Stimulated activated CD8-positive, alpha-beta memory T cell treated with anti-CD3 and anti-CD28 coated beads, Interleukin-4, amount 100 ng/mL, for 1 hour (primary cell): ENCODE measurements at places on chromosomes 11 and 22.

DNA sequence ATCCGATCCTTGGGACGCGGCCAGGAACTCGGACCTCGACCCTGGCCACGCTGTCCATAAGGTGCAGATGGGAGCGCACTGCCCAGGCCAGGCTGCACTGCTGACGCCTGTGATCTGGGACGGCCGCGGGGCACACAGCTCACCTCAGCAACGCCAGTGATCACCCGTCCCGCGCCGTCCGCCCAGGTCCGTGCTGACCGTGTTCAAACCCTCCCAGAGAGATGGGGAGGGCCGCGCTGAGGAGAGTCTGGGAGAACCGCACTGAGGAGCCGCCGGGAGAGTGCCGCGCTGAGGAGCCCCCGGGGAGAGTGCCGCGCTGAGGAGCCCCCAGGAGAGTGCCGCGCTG, 636 bp downstream of the KCNQ1OT1 start:
- no peak for DNase-seq

- no peak for DNase-seq
Observed at GRCh38 chr11:122439866-122440810, 215.4 kb upstream of the UBASH3B start.

DNA sequence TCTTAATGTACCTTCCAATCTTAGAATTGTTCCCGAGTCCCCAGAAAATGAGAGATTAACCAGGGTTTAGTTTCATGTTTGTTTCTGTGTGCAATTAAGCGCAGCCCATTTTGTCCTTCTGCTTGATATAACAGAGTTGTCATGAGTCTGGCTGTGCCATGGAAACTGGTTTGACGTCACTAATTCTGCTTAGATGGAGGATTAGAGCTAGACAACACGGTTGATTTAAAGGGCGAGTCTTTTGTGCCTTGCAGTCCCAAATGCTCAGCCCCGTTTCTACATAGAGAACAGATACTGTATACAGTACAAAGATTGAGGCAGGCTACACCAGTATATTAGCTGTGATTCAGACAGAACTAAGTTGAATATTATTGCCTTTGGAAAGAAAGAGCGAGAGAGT, 45.5 kb upstream of the ALKBH3 start:
- DNase-seq = no peak

DNA sequence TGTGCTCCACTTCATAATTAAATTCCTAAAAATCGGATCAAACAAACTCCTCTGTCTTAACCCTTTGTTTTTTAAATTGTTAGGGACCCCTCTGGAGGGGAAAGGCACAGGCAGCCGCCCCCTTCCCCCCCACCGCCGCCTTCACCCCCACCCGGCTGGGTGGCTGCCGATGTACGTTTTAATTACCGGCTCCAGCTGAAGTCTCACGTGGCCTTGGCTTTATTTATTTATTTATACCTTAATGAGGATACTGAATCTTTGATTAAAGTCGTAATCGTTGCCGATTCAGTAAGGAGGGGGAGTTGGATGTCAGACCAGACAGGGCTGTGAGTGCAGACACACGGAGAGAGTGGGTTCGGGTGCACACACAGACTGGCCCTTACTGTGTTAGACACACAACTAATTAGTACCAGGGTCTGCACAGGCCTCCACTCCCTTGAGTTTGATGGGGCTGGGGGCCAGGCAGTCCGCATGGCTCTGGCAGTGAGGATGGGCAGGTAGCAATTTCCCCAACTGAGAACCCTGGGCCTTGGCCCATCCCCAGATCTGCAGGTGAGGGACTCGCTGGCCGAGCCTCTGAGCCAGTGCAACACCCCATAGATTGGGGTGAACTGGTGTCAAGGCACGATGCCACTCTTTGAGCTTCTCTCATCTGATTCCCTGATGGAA, 51.3 kb upstream of the NNMT start:
- no peak for DNase-seq

DNA sequence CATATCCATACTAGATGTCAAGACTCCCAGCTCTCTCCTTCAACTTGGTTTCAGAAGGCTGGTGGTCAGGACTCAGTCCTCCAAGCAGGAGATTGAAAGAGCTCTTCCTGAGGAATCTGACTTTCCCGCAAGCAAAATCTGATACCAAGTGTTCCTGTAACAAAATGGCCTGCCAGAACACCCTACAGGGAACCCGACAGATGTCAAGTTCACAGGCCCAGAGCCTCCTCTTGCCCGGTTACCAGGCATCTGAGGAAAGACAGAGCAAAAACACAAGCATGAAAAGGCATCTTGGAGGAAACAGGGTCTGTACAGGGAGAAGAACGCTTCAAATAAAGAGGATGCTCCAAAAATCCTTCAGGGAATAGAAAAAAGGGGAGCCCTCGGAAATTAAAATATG, 8.7 kb upstream of the KCNJ5 start:
- DNase-seq = no peak

GRCh38 chr11:11263238-11264005, 89.6 kb downstream of the CSNK2A3 start:
- no peak for DNase-seq

DNA sequence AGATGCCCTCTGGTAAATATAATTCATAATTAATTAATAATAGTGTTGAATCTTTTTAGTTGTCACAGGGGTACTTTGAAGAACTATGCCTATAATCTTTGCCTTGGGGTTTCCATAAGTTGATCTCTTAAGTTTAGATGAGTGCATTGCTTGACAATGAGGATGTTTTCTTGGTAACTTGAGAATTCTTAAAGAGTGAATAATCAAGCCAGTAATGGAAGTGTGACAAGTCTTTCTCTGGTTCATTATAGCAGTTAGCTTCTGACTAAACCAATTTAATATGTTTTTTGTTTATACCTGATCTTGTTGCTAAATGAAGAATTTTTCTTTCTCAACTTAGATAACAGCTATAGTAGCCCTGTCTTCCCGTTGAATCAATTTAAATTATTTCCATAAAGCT, 46.2 kb downstream of the ATXN10 start:
- no peak for DNase-seq

- DNase-seq = no peak
Observed at GRCh38 chr11:34065505-34066203, 14.1 kb downstream of the CAPRIN1 start.

GRCh38 chr11:62400760-62401159, 18.1 kb upstream of the SCGB1A1 start:
- DNase-seq = no peak

DNA sequence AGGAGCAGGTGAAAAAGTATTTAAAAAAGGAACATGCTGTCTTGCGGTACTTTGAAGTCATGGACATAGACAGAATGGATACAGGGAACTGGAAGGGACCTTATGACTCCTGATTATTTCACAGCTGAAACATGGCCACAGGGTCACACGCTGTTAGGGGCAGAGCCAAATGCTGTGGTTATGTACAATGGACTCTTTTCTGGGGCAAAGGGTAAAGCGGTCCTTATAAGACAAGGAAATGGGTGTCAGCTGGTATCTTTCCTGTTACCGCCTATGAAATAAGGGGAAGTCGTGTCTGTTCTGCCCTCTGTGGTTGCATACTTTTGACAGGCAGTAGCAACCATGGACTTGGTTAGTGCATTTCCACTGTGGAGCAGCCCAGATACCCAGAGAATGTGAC, 12.8 kb upstream of the ST14 start:
- no peak for DNase-seq

DNA sequence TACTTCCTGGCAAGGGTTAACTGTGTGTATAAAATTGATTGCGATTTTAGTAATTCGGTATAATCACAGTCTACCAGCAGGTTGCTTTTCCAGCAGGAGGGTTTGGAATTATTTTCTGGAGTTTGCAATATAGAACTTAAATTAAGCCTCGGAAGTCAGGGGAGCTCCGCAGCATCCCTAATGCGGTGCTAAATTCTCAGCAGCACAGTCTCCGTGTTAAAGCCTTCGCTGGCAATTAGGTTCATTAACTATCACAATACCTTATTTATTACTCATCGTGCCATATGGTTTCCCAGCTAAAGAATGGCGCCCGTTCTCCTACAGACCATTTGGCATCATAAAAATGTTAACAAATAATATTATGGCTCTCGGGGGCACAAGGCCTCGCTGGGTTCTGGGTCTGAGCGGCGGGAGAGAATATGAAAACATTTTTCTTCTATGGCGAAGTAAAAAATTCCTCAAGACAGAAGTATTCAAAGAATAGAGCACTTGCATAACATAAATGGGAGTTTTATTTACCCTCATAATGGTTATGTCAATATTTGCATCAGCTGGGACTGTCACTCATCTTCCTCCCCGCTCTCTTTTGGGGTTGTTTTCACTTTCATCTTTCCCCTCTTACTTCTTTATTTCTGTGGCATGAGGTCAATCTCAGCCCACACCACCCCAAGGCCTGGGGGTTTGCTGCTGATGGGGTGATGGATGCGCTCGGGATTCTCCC, 28.1 kb upstream of the ZBTB16 start:
- DNase-seq = no peak

DNA sequence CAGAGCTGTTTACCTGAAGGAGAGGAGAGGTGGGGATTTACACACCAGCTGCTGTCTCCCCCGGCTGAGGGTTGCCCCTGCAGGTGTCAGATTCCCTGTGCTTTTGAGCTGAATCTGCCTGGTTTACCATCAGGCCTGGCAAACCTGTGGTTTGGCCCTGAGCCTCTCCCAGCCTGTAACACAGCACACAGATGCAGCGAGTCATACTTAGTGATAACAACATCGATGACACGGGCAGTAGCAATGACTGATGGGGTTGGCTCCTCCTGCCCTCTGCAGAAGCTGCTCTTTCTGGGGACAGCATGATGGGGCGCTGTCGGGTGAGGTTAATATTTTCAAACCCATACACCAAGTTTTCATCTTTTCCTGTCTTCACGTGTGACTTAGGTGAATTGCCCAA, 380.0 kb upstream of the B3GAT1 start:
- DNase-seq = no peak

GRCh38 chr11:8646873-8647272, 35.6 kb downstream of the TRIM66 start:
- DNase-seq = no peak

GRCh38 chr11:134159652-134160051, 64.1 kb downstream of the NCAPD3 start:
- no peak for DNase-seq

DNA sequence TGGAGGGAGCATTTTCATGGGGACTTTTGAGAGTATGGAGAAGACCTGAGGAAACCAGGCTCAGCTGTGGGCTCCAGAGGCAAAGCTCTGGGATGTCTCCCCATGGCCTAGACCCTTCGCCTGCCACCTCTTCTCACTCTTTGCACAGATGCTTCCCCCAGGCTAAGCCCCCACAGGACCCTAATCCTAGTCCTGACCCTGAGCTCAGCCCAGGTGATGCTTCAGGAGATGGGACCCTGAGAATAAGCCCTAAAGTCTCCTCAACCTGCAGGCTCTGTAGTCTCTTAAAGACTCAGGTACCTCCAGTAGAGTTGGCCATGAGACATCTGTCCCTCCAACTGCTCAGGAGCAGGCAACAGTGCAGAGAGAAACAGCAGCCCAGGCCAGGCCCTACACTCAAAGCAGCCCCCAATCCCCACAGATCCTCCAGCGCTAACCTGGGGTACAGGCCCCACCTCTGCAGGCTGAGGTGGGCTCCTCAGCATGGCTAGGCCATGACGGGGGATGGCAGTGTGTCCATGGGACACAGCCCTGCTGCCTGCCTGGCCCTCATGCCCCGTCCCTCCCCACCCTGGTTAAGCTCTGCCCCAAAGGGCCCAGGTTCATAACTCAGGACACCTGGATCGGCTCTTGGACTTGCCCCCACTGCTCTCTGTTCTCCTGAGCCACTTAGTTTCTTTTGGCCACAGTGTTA, 39.4 kb downstream of the GGTLC2 start:
- DNase-seq = no peak

- DNase-seq = no peak
Observed at GRCh38 chr11:119147604-119148333, 1.1 kb upstream of the ABCG4 start.

DNA sequence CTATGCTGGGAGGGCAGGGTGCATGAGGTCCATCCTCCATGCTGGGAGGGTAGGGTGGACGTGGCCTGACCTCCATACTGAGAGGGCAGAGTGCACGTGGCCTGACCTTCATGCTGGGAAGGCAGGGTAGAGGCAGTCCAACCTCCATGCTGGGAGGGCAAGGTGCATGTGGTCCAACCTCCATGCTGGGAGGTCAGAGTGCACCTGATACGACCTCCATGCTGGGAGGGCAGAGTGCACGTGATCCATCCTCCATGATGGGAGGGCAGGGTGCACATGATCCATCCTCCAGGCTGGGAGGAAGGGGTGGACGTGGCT, 622.2 kb downstream of the BRD1 start:
- DNase-seq = no peak

DNA sequence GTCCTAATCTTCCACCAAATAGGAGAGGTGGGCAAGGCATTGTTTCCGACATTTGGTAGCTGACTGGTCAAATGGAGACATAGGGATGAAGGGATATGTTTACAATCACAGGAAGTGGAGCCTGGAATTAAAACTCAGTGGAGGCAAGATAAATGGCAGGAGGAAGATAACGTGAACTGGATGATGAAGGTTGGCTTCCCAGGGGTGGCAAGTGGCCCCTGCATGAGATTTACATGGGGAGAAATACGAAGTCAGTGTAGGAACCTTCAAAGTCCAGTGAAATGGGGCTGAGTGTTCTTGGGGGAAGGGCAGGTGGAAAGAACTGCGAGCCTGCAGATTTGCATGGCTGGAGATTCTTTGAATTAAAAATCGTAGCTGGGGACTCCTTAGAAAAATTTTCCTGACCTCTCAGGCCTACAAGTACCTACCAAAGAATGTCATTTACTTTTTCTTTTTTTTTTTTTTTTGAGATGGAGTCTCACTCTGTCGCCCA, 724 bp upstream of the FOXRED2 start:
- no peak for DNase-seq

DNA sequence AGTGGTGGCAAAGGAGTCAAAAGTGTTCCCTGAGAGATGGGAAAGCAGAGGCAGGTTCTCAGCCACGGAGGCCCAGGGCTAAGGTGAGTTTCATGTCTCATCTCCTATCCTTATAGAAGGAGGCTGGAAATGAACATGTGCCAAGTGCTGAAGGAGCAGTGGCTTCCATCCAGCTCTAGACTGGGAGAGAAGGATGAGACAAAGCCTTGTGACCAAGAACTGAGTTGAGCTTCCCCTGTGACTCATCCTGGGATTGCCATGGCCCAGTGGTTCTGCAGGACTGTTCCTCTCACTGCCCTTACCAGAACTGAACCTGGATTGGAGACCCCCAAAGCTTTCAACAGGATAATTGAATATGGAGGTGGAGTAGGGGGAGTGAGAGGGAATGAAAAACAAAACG, 16.7 kb upstream of the OR9Q1 start:
- DNase-seq = no peak

DNA sequence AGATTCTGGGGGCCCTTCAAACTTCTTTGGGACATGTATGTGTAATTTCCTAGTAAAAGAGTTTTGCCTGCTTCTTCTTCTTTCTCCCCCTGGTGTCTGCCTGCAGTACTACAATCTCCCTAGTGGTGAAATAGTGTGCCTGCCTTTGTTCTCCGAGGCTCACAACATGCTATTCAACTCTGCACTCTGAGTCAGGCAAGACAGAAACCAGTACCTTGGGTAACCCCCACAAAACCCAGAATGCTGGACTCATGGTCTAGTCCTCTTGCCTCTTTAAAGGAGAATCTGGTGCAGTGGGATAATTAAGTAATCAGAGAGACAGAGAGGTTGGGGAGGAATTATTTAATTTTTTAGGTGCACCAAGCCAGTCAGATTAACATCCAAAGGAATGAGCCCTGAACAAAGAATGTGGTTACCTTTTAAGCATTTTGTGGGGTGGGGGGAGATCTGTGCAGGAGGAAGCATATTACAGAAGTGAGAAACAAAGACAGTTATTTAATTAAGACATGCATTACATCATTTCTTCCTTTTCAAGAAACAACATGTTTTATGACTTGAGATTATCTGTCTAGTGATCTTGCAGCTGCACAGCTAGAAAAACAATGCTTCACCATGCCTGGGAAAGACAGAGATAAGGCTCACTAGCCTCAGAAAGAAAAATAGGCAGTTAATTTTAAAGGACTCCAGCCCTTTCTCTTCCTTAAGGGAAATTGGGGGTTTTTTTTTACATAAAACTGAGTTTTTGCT, 11.0 kb upstream of the MS4A6A start:
- peak; percentile 17 for DNase-seq
